ENCODE measurements at places on chromosomes 13 and 19.

DNA sequence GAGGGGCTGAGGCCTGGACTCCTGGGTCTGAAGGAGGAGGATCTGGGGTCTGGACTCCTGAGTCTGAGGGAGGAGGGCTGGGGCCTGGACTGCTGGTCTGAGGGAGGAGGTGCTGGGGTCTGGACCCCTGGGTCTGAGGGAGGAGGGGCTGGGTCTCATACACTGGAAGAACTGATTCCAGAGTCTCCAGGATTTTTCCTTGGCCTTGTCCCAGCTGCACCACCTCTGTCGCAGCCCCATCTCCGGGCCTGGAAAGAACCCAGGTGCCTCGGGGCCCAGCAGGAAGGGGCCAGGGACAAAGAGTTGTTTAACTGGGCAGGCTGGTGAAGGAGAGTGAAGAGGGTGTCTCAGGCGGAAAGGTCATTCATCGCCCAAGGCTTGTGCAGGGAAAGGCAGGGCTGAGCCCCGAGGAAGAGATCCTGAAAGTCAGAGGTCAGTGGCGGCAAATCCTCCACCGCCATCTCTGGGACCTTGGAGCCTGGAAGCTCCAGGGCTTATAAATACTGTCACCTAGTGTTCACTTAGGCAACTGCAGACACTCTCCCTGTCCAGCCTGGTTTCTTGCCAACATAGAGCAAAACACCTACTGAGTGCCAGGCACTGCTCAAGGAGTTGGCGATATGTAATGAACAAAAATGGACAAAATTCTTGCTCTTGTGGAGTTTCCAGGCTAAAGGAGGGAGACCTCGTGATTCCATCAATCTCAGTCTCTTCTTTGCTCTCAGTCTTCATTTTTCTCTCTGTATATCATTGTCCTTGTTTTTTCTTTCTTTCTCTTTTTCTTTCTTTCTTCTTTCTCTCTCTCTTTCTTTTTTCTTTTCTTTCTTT lies 4.4 kb upstream of the KCNN4 start:
- no peak for DNase-seq

DNA sequence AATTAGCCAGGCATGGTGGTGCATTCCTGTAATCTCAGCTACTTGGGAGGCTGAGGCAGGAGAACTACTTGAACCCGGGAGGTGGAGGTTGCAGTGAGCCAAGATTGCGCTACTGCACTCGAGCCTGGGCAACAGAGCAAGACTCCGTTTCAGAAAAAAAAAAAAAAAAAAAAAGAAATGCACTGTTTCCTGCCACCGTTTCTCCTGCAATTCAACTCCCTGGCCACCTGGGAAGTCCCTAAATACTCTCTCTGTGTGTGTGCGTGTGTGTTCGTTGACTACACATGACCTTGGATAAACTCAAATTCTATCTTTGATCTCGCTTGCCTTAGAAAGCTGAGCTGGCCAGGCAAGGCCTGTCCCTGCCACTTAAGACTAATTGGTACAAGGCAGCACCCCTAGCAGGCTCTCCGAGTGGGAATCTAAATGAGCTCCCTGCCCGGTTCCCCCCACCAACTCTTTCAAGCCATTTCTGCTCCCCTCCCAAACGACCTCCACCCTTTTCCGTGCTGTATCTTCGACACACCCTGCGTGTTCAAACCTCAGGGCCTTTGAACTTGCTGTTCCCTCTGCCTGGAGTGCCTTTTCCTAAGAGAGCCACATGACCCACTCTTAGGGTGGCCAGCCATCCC lies 5.2 kb upstream of the BCAT2 start:
- no peak for DNase-seq

GRCh38 chr13:48535766-48536165 lies 2.9 kb upstream of the RCBTB2 start:
- DNase-seq: no peak

- no peak for DNase-seq
Measured at GRCh38 chr19:1942934-1943555, 2.1 kb downstream of the CSNK1G2 start.

GRCh38 chr19:31516756-31517155 lies 167.5 kb upstream of the TSHZ3 start:
- no peak for DNase-seq

- DNase-seq: no peak
Measured at GRCh38 chr19:16202320-16203255, 4.9 kb downstream of the AP1M1 start.

DNA sequence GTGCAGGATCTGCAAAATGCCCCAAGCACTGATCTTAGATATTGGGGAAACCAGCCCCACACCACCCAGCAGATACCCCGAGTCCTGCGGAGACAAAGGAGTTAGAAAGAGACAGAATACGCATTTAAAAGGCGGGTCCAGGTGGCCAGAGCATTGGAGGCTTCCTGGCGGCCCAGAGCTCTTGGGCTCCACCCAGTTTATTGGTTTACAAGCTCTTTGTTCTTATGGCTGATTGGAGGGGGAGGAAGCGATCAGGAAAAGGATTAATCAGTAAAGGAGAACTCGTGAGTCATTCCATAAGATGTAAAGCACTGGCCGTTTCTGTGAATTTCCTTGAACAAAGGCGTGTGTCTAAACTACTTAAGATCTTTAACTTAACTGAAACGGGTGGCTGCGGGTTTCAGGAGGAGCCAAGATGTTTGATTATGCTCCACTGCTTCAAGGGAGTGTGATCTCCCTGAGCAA lies 926 bp downstream of the ZNF587 start:
- no peak for DNase-seq

DNA sequence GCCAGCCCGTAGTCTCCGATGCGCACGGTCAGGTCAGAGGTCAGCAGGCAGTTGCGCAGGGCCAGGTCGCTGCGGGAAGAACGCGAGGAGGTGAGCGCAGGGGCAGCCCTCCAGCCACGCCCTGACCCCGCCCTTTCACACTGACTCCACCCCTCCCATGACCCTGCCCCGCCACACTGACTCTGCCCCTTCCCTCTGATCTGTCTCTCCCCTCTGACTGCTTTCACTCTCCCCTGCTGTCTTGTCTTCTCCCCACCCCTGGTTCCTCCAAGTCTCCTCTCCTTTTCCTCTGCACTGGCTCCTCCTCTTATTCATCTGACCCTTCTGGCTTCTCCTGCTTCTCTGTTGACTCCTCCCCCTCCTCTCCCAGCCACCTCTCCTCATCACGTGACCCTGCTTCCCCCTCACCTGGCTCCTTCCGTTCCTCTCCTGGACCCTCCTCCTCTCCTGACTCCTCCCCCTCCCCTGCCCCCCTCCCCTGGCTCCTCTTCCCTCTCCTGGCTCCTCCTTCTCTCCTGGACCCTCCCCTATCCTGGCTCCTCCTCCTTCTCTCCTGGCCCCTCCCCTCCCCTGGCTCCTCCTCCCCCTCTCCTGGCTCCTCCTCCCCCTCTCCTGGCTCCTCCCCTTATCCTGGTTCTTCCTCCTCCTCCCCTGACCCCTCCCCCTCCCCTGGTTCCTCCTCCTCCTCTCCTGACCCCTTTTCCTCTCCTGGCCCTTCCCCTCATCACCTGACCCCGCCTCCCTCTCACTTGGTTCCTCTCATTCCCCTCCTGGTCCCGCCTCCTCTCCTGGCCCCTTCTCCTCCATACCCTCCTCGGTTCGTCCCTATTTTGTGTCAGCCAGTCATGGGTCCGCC lies 9.9 kb downstream of the LMTK3 start:
- no peak for DNase-seq

- DNase-seq: no peak
Measured at GRCh38 chr19:27736225-27736624, 1476.7 kb downstream of the UQCRFS1 start.

DNA sequence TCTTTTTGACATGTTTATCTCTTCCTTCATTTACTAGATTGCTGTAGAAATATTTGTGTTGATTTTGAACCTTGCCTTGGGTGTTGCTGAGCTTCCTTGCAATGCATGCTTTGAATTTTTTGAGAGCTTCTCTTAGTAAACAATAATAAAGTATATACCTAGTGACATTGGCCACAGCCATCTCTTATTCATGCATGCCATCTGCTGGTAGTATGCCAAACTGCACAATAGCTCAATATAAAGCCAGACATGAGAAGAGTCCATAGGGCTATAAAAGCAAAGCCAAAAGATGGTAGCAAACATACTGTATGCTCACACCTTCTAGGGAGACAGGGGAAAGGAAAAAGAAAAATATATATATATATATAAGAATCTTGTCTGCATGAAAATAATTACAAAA lies 18.9 kb upstream of the ZSCAN5A start:
- DNase-seq: no peak

DNA sequence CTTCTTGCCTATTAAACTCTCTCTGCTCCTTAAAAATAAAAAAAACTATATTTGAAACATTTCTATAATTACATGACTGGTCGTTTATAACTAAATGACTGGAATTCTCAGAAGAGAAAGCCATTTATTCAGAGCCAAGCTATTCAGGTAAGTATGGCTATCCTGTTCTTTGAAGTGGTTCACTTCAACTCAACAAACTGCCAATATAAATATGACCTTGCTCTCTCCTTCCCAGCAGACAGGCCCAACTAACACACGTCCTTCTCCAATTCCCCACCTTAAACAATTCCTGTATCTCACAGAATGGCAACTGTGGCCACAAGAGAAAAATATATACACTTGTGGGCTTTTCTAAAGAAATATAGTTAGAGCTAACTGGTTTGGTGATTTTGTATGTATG lies 153.9 kb downstream of the MIPEP start:
- no peak for DNase-seq

GRCh38 chr13:43134868-43135267 lies 111.5 kb downstream of the DNAJC15 start:
- DNase-seq: no peak

GRCh38 chr19:4803736-4804695 lies 12.5 kb downstream of the FEM1A start:
- DNase-seq: no peak

DNA sequence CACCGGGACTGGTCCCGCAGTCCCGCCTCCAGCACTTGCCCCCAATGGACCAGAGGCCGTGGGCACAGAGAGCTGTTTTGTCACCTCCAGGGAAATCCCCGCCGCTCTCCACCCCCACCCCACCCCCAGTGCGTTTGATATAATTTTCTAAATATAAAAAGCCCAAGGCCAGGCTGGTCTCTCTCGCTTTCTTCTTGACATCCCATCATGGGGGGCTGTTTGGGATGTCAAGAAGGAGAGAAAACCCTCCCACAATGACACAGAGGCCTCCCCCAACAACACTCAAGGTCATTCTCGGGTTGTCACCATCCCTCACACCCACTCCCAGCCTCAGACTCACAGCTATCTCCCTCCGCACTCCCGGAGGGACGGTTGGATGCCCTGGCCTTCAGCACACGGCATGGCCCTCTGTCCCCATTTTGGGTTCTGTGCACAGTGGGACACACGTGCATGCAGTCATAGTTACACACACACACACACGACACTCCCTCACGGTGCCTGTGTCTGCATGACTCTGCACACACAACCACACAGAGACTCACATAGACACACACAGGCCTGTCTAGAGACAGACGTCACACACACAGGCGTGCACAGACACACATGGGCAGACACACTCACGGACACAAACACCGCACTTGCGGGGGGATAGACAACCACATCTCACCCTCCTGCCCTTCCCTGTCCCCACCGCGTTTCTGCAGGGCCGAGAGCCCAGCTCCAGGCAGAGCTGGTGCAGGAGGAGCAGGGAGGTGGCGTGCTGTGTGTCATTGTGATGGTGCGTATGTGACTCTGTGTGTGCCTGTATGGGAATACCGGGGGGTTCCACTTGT lies 4.8 kb upstream of the NFIC start:
- DNase-seq: no peak

GRCh38 chr19:51467864-51468544 lies 9.8 kb upstream of the SIGLEC8 start:
- no peak for DNase-seq
